Amygdala (tissue), 56 donors: ENCODE measurements at places on chromosomes 1 and 21.

- DNase-seq = no peak
Observed at GRCh38 chr1:96090134-96090533, 631.5 kb upstream of the PTBP2 start.

GRCh38 chr1:219710529-219711194 is 97.8 kb upstream of the ZC3H11B start:
- no peak for DNase-seq

DNA sequence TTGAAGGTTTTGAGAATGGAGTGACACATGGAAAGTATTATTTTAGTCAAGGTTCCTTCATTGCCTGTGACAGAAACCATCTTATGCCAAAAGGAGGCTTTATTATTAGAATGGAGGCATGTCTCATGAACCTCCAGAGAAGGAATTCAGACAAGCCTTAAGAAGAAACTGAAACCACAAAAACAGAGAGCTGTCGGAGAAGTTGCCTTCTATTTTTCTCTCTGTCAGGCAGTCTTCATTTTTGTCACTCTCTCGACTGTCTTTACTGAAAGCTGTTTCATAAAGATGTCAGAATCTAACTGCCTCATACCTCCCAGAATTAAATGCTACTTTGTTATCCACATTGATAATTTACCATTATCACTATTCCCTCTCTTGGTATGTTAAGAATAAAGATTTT is 434.7 kb upstream of the ADGRL4 start:
- no peak for DNase-seq

- DNase-seq = no peak
Observed at GRCh38 chr1:26696654-26697430, 1.0 kb downstream of the ARID1A start.

DNA sequence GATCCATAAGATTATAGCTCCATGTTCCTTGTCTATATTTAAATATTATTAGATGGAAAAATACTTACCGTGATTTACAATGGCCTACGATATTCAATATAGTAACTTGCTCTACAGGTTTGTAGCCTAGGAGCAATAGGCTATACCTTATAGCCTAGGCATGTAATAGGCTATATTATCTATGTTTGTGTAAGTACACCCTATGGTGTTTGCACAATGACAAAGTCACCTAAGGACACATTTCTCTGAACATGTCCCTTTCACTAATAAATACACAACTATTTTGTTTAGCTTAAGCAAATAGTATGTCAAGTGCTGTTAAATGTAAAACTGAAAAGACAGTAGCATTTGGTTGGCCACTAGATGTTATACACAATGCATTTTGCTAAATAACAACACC is 248.9 kb upstream of the ADGRL4 start:
- DNase-seq = no peak

DNA sequence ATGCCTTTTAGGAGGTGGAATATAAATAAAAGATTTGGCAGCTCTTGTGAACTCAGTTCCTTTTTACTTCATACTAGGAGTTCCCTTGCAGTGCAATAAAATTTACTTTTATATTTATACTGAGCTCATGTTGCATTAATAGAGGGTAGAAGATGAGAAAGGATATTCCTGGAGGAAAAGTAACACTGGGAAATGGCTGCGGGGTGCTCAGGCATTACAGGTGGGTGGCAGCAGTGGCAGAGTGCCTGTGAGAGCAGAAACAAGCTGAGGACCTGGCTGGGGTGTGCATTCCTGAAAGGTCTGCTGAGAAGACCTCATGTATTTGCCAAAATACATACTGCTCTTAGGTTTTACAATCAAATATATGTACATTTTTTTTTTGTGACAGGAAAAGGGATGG is 126.9 kb downstream of the COQ8A start:
- DNase-seq = no peak

- no peak for DNase-seq
Observed at GRCh38 chr1:21509351-21510112, at the start of gene ALPL. ALPL (plus strand) TSS chr1:21509423; CDS start chr1:21554082, 44,659 bp downstream.

DNA sequence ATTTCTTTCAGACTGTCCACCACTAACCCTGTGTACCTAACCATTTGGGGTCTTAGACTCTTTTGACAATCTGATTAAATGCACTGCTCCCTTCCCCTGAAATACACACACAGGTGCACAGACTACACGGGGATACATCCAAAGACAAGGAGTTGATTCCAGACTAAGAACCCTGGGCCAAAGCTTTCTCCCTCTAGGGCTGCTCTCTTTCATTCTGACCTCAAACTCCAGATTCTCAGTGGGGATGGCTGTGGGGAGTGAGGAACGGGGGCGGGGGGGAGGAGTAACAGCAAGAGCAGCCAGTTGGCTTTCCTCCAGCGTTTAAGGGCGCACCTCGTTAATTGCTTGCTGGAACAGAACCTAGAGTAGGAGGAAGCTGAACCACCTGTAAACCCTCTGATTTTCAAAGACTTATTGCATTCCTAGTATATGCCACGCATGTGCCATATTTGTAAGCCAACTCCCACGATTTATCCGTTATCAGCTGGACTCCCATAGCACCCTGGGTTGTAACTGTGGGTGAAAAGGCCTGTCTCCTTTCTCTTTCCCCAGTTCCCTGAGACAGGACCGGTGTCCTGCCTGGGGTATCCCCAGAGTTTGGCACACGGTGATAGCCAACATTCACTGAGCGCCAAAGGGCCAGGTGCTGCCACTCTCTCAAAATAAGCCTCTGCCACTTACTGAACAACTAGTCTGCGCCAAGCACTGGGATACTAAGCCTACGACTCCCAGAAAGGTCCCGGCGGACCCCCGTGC is 920 bp downstream of the MTHFR start:
- DNase-seq = peak; percentile 14

DNA sequence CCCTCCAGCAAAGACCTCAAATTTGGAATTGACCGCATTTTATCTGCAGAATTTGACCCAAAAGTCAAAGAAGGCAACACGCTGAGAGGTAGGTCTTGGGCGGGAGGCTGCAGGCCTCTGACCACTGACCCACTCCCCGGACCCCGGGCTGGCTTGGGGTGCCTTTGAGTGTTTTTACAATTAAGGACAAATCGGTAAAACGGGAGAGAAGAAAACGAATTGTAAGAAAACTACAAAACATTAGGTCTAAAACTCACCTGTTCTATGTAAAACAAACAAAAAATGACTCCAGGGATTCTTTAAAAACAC is 1.1 kb downstream of the HLX start:
- no peak for DNase-seq

GRCh38 chr1:29450591-29450990 is 214.3 kb downstream of the PTPRU start:
- DNase-seq = no peak

DNA sequence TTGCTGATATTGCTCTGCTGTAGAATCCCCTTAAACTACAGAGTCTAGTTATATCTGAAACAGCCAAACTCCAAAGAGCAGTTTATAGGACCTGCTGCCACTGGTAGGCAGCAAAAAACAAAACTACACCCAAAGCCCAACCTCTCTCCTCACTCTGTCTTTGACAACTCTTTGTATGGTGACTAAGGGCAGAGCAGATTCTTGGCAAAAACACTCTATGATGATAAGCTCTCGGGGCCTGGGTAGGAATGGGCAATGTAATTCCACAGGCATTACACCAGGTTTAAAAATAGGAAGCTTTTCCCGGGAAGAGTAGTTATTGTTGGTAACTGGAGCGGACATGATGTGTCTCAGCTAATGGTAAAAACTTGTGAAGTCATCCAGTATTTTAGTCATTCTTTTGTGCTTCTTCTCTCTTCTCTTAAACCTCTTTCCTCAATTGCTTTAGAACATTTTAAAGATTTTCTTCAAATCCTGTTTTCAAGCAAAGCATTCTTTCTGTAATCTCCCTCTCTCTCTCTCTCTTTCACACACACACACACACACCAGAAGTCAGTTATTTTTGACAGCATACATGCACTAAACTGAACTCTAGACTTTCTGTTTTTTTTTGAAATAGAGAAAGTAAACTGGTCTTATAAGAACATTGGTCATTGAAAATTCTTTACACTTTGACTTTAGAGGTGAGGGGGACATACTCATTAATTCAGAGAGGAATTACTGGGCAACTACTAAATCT is 193.5 kb downstream of the PAPPA2 start:
- no peak for DNase-seq

GRCh38 chr1:158692356-158692755 is 5.8 kb upstream of the SPTA1 start:
- DNase-seq = no peak

- DNase-seq = no peak
Observed at GRCh38 chr1:238681021-238681420, 705.3 kb upstream of the CHRM3 start.

GRCh38 chr1:115088115-115088778 is 1.1 kb downstream of the TSPAN2 start:
- no peak for DNase-seq

DNA sequence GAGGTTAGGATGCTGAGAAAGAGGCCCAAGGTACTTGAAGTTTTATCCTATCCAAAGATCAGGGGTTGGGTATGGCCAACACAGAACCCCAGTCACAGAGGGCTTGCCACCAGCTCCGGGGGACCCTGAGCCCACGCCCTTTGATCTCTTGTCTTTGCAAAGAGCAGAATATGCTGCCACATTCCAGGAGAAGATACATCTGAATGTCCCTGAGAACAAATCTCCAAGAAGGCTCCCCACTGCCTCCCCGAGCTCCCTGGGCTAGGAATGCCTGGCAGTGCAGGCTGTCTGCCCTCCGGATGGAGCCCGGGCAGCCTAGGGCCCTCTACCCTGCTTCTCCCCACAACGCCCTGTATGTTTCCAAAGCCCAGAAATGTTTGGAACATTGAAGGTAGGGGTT is 49.2 kb downstream of the AJAP1 start:
- DNase-seq = no peak

DNA sequence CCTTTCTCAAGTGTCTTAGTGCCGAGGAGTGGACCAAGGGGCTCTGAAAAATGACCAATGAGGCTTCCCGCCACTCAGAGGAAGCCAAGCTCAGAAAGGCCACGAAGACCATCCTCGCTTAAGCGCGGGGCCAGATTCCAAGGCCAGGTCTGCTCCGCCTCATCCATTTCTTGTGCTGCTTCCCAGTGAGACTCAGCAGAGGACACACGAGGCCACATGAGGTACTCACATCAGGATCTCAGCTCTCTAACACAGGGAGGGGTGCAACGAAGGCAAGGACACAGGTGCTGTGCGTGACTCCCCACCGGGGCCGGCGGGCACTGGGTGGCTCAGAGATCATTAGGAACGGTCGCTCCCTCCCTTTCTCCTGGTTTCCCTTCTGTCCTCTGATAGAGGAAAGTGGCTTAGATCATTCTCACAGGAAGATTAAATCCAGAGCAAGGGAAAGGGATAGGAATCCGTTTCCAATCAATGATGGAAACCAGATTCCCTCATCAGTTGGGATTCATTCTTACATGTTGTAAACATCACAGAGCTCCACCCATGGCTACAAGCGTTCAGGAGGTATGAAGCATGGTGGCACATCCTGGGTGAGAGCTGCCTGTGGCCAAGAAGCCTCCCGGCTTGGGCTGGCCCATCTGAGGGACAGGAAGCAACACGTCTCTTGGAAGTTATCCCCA is 46.7 kb downstream of the CAPZB start:
- DNase-seq = no peak

DNA sequence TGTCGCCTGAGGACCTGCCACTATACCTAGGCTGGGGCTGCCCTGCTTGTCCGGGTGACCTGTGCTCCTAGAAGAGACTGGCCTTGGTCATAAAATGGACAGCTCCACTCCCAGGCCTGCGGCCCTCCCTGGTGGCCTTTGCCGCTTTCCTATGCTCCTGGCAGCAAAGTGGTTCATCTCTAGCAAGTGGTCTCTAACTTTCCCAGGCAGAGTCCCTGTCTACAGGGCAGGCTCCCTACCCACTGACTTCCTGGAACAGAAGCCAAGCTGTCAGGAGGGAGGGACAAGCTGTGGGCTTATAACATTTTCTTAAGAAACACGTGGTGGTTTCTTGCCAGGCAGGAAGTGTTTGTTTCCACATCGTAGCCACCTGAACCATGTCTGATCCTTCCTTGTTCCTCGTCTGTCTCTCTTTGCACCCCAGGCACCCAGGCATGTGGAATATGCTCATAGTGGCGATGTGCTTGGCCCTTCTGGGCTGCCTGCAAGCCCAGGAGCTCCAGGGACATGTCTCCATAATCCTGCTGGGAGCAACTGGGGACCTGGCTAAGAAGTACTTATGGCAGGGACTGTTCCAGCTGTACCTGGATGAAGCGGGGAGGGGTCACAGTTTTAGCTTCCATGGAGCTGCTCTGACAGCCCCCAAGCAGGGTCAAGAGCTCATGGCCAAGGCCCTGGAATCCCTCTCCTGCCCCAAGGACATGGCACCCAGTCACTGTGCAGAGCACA is 10.1 kb downstream of the H6PD start:
- no peak for DNase-seq
